ENCODE measurements at places on chromosomes 1 and 21.

DNA sequence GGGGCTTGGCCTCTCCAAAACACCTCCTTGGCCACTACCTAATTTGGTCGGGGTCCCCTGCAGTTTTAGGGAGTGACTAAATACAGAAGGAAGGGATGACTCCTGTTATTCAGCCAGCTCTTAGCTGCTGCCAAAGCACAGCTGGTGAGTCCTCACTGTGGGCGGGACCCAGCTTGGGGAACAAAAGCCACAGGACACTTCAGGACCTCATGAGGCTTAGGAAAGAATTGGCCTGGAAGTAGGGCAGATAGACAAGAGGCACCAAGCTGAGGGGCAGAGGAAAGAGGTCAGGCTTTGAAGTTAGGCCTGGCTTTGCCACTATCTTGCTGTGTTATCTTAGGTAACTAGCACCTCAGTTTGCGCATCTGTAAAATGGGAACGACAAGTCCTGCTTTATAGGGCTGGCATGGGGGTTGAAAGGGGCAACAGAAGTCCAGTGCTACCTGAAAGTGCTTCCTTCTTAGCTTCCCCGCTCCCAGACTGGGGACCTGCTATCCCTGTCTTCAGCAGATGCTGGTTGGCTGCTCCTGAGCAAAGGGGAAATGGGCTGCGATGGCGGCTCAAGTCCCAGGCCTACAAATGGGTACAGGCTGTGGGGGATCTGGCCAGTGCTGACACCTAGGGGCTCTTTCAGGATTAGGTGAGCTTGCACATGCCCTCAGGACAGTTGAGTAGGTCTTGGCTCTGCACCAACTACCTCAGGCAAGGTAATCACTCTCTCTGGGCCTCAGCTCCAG is 15.7 kb downstream of the IFI6 start:
- DNase-seq = no peak

DNA sequence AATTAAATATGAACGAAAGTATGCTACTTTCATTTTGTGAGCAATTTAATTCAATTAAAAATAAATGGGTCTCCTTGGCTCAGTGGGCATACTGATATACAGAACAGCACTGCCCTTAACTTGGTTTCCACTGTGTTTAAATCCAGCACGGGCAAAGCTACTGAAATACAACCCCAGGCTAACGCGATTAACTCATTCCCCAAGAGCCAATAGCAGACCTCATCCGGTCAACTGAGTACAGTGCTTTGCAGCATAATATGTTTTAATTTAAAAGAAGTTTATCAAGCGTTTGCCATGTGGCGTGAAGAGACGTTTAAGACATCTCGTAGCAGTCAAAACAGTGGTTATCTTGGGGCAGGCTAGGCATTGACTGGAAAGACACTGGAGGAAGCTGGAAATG is 118.6 kb downstream of the PROX1 start:
- DNase-seq = no peak

GRCh38 chr1:93348104-93348728 is 2.5 kb downstream of the DR1 start:
- no peak for DNase-seq

GRCh38 chr1:109762039-109762585 is 1.6 kb downstream of the EPS8L3 start:
- DNase-seq = no peak

- no peak for DNase-seq
Observed at GRCh38 chr1:195458365-195458764, 1149.9 kb downstream of the KCNT2 start.

GRCh38 chr1:56227886-56228285 is 351.5 kb downstream of the PLPP3 start:
- DNase-seq = no peak

DNA sequence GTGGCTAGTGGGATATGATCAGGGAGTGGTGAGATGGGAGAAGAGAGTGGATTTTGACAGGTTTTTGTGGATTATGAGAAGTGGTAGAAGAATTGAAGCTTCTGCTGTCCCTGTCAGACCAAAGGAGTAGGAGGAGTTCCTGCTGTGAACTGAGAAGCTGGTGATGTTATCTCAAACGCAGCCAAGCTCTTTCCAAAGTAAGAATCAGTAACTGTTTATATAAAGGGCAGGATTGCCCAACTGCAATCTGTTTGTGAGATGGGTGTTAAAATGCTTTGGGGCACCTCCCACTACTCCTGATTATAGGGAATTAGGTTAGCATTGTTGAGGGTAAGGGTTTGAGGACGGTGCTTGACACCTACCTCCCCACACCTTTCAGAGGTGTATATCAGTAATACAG is 60.5 kb upstream of the USP25 start:
- DNase-seq = no peak

GRCh38 chr1:98557895-98558294 is 103.6 kb upstream of the SNX7 start:
- DNase-seq = no peak

DNA sequence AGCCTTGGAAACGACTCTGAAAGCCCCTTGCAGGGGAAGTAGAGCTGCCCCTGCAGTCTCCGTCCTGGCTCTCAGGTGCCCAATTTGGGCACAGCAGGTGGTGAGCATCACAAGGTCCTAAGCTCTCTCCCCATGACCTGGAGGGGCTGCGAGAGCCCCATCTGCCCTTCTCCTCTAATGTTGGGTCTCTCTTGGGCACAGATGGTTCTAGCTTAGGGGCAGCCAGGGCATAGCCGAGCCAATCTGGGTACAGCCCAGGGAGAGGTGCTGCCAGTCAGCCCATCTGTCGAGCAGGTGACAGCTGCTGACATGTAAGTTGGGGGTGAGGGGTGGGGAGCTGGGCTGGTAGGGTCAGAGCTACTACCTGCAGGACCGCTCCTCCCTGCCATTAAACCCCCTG is 50.7 kb downstream of the SYT2 start:
- no peak for DNase-seq

GRCh38 chr1:229203030-229203751 is 67.7 kb upstream of the RAB4A start:
- DNase-seq = peak; percentile 49

DNA sequence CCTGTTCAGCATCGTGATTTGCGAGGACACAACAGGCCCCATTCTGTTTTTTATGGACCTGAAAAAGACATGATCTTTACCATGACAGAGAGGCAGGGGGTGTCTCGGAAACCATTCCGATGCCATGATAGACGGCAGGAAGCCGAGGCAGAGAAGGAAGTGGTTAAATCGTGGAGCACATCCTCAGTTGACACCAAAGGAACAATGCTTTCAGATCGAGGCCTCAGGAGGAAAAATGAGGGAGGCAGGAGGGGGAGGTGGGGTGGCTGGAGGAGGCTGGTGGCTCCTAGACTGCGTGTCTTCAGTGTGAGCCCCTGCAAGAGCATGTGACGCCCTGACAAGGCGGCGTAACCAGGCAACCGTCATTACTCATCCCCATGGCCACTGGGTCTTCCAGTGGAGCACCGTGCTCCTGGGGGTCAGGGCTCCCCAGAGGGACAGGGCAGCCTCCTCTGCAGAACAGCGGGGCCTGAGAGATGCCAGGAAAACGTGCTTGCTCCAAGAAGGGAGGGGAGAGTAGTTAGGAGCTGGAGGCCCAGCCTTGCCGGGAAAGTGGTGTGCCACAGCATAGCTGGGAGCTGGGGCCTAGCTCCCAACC is 172.8 kb upstream of the TMEM51 start:
- DNase-seq = no peak

DNA sequence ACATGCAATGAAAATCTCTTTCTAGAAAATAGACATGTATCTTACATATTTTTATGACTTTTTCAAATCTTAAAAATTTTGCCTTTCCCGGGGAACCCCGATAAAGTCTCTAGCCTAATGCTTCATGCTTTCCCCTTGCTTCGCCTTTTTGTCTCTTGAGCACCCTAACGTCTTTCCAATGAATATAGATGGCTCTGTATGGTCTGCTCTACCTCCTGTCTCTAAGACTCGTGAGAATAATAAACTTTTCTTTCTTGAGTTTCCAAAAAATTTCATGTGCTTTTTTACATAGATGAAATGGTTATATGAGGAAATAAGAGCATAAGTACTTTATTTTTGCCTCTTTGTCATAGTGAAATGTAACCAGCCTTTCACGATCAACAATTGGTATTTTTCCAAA is 202.6 kb downstream of the PDE4B start:
- DNase-seq = no peak

- peak; percentile 5 for DNase-seq
Observed at GRCh38 chr1:232143315-232143886, 486.5 kb downstream of the SIPA1L2 start.

DNA sequence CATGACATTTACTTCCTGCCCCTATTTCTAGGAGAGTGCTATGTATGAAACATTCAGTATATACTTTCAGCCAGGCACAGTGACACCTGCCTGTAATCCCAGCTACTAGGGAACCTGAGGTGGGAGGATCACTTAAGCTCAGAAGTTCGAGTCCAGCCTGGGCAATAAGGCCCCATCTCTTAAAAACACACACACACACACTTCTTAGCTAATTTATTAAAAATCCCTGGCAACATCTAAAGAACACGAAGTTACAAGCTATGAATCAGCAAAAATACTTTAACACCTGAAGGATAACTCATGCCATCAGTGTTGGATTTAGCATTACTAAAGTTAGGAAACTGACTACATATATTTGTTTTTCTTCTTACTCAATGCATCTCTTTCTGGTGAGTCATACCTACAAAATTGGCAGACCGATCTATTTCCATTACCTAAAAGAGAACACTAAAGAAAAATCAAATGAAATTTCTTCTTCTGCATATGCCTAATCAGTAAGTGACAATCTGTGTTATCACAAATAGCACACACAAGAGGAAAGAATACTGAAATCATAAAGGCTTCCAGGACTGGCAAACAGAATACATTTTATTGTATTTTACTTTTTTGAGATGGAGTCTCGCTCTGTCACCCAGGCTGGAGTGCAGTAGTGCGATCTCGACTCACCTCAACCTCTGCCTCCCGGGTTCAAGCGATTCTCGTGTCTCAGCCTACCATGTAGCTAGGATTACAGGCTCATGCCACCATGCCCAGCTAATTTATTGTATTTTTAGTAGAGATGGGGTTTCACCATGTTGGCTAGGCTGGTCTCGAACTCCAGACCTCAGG is 41.4 kb downstream of the RNF115 start:
- DNase-seq = peak; percentile 73

DNA sequence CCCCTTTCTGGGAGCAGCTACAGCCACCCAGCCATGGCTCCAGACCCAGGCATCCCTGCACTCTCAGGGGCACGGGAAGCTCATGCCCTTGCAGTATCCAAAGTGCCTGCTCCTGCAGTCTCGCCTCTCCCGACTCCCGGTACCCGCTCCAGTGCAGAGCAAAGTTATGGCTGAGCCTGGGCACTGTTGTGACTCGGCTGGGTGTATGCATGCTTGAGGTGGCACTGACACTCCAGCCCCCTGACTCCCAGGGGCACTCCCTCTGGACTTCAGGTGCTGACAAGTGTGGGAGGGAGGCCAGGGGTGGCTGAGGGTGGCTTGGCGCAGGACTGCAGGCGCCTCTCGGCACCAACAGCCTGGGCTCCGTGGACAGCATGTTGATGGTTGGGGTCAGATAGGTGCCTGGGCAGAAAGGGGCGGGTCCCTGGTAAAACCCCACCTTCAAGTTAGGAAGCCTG is 580.1 kb upstream of the ADGRL2 start:
- DNase-seq = no peak

- no peak for DNase-seq
Observed at GRCh38 chr1:203304391-203304918, 864 bp upstream of the BTG2 start.

GRCh38 chr1:165644064-165644735 is 13.2 kb downstream of the MGST3 start:
- no peak for DNase-seq

DNA sequence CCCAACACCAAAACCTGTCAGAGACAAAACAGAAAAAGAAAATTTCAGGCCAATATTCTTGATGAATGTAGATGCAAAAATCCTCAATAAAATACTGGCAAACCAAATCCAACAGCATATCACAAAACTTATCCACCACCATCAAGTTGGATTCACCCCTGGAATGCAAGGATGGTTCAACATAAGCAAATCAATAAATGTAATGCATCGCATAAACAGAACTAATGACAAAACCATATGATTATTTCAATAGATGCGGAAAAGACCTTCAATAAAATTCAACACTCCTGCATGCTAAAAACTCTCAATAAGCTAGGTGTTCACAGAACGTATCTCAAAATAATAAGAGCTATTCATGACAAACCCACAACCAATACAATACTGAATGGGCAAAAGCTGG is 3.8 kb upstream of the OR2L5 start:
- no peak for DNase-seq

GRCh38 chr1:228985661-228986060 is 250.4 kb downstream of the RHOU start:
- no peak for DNase-seq
